Activated CD4-positive, alpha-beta T cell treated with anti-CD3 and anti-CD28 coated beads for 36 hours (primary cell): ENCODE measurements at places on chromosomes 4 and X. TPM values are rescaled to one million over a fixed set of nuclear protein-coding genes. Genes with fewer than 3 reads are reported as not detected.

The RBM47 gene
- total RNA-seq: 4.4 TPM

DNA sequence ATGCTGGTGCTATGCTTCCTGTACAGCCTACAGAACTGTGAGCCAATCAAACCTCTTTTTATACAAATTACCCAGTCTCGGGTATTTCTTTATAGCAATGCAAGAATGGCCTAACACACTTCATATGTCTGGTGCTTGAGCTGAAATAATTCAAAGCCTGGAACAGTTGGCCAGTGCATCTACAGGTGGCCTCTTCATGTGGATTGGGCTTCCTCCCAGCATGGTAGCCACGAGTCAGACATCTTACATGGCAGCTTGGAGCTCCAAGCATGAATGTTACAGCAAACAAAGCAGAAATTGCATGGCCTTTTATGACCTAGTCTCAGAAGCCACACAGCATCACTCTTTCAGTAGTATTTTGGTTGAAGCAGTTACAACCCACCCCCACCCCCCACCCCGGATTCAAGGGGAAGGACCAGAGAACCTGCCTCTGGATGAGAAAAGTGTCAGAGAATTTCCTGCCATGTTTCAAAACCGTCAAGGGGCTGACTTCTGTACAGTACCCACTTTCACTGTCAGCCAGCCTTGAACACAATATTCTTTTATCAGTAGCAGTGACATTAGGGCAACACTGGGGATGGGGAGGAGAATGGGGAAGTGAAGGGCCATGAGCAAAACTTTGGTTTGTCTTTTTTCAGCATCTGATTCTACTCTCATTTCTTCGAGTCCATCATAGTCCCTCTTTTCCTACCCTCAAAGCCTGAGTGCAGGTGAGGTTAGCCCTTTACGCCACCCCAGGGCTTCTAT, 368.7 kb downstream of the BCOR start:
- H3K27me3 ChIP-seq: no peaks in the 10 kb centered on the region
- no peak for DNase-seq
- H3K4me1 ChIP-seq: peaks cover 19% of the 10 kb centered on the region
- no peak overlapping the region for H3K4me3 ChIP-seq

GRCh38 chr4:20506827-20507226, 193.4 kb upstream of the PACRGL start:
- H3K4me3 ChIP-seq: no peak overlapping the region
- no peak for DNase-seq
- H3K4me1 ChIP-seq: no peaks in the 10 kb centered on the region

DNA sequence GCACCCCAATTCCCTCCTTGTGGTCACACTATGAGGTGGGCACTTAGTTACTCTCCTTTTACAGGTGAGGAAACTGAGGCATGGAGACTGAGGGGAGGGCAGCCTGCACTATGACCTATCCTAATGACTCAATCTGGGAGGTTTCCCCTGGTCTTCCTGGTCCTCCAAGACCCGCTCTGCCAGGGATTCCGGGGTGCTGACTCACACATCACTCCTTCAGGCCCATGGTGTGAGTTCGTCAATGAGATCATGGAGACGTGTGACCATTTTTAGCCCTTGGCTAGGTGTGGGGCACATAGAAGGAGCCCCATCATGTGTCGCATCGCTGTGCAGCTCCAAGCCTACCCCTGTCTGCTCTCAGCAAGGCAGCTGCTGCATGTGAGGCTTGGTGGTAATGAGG, 32.4 kb upstream of the BCOR start:
- H3K36me3 ChIP-seq: peaks cover 4% of the 10 kb centered on the region
- no peak overlapping the region for H3K27ac ChIP-seq
- peaks cover 5% of the 10 kb centered on the region for H3K4me1 ChIP-seq
- no peak for DNase-seq
- no peaks in the 10 kb centered on the region for H3K27me3 ChIP-seq
- H3K4me3 ChIP-seq: no peak overlapping the region
